Esophagus muscularis mucosa (tissue), 4 donors: ENCODE measurements at places on chromosomes 5 and 9.

DNA sequence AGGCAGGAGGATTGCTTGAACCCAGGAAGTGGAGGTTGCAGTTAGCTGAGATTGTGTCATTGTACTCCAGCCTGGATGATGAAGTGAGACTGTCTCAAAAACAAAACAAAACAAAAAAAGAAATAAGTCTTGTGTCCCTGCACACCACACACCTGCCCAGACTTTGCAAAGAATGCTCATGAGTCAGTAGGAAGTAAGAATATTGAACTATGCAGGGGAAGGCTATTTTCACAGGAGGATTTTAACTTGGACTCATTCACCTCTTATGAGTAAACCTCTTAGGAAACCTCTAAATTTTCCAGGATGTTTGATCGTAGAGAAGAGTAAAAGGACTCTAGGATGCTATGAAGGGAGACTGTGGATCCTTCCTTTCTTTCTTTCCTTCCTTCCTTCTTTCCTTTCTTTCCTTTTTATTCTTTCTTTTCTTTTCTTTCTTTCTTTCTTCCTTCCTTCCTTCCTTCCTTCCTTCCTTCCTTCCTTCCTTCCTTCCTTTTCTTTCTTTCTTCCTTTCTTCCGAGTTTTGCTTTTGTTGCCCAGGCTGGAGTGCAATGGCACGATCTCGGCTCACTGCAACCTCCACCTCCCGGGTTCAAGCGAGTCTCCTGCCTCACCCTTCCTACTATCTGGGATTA lies 96.7 kb upstream of the CLINT1 start:
- no peak for DNase-seq

GRCh38 chr5:173808079-173808808 lies 79.9 kb upstream of the CPEB4 start:
- DNase-seq: no peak

- DNase-seq: no peak
These were observed 283.0 kb upstream of the PCSK5 start for GRCh38 chr9:75607521-75607920.

GRCh38 chr9:114757984-114758383 lies 47.9 kb downstream of the TNFSF15 start:
- no peak for DNase-seq

DNA sequence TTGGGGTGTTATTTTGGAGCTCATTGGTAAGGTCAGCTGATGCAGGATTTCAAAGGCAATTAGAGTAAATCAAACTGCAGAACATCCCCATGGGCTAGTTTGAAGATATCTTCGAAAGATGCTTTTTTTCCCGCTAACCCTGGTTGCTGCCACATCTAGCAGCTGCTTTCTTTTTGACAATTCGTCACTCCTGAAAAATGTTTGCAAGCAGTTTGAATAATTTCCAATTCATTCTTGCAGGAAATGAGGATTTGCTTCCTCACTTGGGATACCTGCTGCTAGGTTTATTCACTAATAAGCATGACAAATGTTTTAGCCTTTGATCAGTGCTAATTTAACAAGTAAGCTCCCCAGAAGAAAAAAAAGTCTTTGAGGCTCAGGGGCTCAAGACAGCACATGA lies 649.6 kb upstream of the RORB start:
- no peak for DNase-seq

DNA sequence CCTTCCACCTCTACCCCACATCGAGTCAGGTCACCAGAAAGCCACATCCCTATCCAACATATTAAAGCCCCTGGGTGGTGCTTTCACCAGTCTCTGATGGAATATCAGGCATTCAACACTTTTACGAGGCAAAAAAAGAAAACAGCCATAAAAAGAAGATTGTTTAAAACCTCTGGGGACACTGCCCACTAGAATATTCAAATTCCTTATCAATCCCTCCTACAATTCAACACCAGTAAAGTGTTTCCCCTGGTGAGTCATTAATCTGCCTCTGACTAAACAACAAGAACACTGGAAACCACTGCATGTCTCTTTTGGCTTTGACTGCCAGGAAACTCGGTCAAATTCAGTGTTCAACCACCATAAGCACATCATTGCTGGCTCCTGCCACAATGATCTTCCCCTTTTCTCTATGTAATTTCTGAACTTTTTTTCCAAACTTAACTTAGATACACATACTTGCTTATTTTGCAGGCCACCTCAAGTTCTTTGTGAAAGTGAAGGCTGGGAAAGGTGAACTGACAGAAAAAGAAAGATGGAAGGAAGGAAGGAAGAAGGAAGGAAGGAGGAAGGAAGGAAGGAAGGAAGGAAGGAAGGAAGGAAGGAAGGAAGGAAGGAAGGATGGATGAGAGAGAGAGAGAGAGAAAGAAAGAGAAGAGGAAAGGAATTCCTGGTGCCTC lies 105.3 kb downstream of the PAX5 start:
- no peak for DNase-seq

DNA sequence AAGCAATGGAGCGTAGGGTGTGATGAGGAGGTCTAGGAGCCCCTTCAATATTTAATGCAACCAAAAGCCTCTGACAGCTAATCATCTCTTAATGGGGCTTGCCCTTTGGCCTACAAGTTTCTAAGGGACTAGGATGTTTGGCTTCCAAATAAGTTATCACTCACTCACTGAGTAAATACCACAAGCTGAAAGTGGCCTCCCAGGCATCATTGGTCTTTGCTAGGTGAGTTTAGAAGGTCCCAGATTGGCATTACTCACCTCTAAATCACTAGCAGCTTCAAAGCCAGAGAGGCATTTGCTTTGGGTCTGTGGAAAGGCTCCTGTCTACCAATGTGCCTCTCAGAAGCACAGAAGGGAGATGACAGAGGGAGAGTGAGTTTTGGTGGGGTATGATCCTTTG lies 344.2 kb downstream of the NTRK2 start:
- DNase-seq: no peak

DNA sequence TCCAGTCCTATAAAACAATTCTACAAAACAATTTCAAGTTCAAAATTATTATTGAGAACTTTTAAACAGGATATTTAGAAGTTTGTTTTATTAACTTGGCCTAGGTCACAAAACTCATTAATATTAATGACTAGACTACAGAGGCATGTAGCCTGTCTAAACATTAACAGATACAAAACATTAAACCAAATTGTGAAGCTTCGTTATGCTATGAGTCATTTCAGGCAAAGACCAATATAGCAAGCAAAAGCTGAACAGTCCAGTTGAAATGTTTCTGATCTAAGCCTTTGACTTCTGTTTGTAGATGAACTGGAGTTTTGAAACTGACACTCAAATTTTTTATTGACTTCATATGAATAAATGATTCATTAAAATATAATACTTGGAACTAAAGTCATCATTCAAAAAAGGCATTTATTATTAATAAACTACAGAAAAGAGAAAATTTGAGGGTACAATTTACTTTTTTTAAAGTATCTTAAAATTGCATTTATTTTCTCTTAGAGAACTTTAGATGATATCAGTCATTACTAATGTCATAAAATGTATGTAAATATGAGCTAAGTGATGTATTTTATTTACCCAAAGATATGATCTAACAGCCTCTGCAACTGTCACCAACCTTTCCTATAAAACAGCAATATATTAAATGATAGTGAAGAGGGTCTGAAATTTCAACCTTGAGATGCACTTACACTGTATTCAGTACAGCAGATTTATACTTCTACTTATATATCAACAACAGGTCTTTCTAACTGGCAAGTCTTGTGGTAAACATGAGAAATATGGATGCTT lies 188.8 kb downstream of the COMMD10 start:
- DNase-seq: no peak
